ENCODE measurements at places on chromosomes 4 and X.
A peak's percentile ranks its signal among the peaks of the same experiment; 100 is the strongest.

DNA sequence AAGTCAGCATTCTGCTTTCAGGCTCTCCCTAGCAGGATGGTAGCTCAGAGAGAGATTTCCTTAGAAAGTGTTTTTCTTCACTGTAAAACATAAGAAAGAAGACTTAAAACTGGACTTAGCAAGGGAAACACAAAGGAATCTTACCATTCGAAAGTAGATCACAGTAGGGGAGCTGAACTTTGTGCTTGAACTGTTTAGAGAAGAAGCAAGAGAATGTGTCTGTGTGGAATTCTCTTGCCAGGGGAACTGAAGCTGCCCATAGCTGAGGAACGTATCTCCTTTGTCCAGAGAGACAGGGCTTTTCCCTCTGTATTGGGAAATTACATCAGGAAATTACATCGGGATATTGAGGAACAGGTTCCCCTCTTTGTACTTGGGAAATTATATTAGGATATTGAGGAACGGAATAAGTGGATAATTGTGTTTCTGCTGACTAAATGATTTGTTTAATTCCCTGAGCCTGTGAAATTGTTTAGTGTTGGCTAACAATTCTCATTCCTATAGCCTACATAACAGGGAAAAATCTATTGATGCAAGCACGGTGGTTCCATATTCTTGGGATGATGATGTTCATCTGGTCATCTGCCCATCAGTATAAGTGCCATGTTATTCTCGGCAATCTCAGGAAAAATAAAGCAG lies 21.2 kb downstream of the SRD5A3 start:
- no peak for DNase-seq

DNA sequence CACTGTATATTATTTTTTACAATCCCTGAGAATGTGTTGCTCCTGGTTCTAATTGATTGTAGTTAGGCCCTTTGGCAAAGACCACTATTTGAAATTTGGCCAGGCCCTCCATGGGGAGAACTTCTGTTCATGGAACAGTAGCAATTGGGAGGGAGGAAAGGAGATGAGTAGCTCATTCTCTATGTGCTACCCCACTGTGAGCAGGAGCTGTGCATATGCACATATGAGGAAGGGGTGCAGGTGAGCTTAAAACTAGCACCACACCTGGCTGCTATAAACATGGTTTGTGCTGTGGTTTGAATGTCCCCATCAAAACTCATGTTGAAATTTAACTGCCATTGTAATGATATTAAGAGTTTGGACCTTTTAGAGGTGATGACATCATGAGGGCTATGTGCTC lies 1483.2 kb downstream of the PCDH7 start:
- no peak for DNase-seq

DNA sequence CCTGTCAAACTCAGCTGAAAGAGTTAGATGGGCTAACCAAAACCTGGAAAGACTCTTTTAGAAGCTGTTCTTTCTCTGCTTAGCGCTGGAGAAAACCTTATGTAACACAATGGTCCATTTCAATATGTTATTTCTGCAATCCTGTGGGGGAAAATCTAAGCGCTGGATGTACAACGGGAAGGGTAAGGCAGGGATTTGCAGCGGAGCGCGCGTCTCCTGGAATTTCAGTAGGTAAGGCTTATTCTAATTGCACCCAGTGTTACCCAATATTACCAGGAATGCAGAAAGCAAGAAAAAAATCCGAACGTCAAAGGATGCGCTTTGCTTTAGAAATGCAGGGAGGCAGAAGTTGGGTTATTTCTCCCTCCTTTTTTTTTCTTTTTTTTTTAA lies 2.0 kb downstream of the HS3ST1 start:
- DNase-seq = peak; percentile 43

GRCh38 chr4:60805500-60806313 lies 394.4 kb upstream of the ADGRL3 start:
- DNase-seq = peak; percentile 65

- DNase-seq = peak; percentile 12
These were observed 139.1 kb downstream of the VEGFC start for GRCh38 chr4:176653401-176654220.

GRCh38 chr4:54513204-54513603 lies 144.6 kb upstream of the KIT start:
- DNase-seq = peak; percentile 83

- peak; percentile 42 for DNase-seq
These were observed 29.2 kb downstream of the SMIM14 start for GRCh38 chr4:39609454-39609931.

DNA sequence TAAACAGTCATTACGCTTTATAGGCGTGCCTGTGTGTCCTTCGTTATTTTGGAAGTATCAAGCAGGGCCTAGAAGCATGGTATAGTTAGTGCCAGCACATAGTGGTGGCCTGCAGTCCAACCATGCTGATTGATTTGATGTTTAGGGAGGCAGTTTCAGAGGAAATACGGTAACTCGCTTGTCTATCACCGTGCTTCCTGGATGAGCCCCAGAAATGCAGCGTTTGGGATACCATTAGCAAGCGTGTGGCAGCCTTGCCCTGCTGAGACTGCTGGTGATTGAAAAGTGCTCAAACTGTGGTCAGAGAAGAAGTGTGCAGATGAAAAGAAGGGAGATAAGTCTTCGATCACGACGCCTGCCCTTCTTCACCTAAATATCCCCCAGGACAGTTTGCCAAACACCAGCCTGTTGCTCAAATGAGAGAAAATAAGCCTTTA lies 158.4 kb downstream of the CHIC2 start:
- peak; percentile 79 for DNase-seq

DNA sequence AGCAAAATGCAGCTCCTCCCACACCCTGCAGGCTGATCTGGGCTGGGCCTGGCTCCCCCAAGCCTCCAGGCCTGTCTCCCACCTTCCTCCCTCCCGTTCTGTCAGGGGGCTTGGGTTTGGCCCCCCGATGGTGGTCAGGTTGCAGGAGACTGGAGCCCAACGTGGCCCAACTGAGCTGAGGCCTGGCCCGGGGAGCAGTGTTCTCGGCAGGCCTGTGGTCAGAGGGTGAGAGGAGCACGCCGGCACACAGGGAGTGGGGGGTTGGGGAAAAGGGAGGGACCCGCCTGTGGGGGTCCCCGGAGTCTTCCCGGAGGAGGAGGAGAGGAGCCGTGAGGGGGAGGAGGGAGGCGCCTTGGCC lies 43.2 kb upstream of the NKX1-1 start:
- no peak for DNase-seq

DNA sequence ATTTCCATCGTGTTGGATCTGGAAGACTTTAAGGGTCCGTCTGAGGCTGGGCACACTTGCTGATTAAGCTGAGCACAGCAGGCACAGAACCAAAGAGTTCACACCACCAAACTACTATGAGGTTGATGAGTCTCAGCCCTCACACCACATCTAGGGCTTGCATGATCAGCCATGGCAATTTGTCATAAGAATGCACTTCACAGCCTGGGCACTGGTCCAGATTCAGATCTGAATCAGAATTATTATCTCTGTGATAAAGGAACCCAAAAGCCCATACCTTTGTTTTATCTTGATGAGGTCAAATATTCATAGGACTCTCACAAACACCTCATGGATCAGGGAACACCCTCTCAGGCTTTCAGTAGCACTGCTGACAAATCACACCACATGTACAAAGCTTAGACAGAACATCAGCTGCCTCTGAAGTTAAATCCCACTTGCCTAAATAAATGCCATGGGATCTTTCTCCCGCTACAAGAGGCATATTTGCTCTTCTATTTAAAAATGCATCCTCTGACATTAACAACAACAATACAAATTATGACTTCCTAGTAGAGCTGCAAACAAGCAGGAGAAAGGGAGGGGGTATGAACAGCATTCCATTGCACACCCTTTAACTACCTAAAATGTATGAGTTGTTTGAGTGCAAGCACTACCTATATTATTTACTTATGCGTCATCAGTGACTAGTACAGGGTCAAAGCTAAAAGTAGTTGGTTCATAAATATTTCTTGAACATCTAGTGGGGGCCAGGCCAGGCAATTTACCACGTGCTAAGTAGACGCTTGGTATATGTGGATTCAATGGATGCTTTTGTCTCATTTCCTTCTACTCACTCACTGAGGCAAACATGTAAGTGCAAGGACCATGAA lies 186.3 kb upstream of the FGF13 start:
- DNase-seq = no peak

DNA sequence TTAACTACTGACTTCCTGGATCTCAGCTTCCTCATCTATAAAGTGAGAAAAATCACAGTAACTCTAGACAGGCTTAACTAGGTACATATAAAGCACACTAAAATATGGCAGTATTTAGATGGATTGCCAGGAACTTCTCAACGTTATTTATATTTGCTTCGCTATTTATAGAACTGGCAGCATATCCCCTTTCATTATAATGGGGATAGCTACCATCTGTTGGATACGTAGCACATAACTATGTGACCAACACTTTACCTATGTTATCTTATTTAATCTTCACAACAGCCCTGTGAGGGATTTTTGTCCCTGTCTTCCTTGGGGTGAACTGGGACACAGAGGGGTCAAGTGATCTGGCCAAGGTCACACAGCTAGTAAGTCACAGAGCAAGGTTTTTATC lies 64.6 kb downstream of the ENPEP start:
- DNase-seq = peak; percentile 41

DNA sequence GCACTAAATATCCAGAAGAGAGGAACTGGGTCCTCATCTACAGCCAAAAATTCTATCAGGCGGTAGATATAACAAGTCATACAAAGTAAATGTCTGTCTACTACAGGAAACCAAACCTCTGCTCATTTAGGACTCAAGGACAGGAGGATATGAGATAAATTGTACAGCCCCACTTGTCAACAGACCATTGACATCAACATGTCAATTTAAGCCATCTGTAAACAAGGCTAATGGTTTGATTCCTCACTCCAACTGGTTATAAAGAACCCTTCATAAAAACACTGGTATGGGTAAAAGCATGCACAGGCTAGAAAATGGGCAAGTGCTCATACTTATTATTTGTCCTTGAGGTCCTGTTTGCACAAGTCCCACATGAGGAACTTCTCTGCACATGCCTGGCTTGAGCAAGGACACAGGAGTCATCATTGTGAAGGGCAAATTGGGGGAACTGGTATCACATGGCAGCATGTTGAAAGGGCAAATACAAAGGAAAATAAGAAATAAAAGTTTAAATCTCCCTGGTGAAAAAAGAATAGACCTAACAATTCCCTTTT lies 13.2 kb downstream of the RTL8B start:
- no peak for DNase-seq

DNA sequence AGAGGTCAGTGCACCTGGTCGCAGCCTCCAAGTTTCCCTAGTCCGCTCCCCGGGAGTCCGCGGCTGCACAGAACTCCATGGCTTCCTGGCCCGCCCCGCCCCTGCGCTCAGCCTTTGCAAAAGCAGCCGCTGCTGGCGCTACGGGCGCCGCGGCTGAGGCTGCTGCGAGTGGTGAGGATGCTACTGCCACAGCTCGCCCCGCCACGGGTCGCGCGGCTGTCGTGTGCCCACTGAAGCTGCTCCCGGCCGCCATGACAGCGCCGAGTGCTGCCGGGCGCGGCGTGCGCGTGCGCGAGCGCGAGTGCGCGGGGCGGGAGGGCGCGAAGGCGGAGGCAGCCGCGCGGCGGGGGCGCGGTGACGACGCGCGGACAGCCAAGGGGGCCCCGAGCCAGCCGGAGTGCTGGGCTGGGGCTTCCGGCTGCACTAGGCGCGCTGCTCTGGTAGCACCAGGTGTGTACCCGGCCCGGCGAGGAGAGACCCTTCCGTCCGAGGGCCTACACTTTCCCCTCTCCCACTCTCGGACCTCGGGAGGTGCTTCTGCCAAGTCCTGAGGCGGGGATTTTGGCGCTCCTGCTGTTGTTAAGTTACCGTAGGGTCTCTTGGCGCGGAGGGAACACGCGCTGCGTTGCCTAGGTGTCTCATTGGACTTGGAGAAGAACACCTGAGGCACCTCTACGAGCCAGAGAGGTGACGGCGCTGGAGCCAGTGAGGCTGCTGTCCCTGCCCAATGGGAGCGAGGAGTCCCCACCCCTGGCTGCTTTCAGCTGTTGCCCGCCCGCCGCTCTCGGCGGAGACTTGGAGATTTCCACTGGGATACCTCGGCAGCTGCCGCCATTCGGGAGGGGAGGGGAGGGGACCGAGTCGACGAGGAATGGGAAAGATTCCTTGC lies 619 bp upstream of the LRBA start:
- DNase-seq = peak; percentile 70

DNA sequence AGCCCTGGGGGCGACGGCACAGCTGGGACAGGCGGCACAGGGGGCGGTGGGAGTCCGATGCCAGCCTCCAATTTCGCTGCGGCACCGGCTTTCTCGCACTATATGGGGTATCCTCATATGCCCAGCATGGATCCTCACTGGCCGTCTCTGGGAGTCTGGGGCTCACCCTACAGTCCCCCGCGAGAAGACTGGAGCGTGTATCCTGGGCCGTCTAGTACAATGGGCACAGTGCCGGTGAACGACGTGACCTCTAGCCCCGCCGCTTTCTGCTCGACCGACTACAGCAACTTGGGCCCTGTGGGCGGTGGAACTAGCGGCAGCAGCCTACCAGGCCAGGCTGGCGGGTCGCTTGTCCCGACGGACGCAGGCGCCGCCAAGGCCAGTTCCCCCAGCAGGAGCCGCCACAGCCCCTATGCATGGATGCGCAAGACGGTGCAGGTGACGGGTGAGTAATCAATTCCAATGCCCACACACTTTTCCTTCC lies 500 bp downstream of the CDX4 start:
- DNase-seq = no peak

DNA sequence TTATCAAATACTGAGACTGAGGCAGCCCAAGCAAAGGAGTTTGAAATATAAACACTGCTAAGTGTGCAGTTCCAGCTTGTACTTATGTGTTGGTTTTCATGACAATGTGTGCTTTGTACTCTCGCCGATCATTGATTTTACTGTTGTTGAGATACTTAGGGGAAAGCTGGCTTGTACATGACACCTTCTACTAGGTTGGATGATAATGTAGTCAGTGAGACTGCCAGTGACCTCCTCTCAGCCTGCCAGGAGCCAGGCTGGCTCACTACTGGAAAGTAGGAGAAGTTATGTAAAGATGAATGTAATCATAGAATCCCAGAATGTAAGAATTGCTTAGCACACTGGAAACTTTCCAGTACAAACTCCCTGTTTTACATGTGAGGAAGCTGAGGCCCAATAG lies 132.0 kb downstream of the AFF2 start:
- DNase-seq = no peak

- no peak for DNase-seq
These were observed 12.4 kb upstream of the ARHGAP6 start for GRCh38 chrX:11678158-11678557.

DNA sequence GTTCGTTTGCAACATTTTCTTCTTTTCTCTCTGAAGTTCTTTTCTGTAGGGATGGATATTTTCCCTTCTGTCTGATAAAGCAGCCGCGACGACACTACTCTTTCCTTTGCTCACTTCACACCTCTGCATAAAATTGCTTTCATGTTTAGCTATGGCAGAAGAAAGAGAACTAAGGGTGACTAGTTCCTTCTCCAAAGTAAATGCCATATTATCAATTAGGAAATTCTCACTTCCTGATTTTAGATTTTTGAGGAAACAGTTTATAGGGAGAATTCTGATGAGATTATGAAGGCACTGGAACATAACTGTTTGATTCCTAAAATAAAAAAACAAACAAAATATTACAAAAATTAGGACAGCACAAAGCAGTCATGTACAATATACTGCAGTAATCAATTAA lies 29.2 kb downstream of the FANCB start:
- no peak for DNase-seq

GRCh38 chr4:153233761-153234371 lies 29.6 kb downstream of the TRIM2 start:
- peak; percentile 89 for DNase-seq

- DNase-seq = peak; percentile 22
These were observed 232.5 kb upstream of the POF1B start for GRCh38 chrX:85611926-85612325.
